ENCODE measurements at places on chromosomes 11 and 22.

GRCh38 chr11:47950396-47950795, 30.0 kb upstream of the PTPRJ start:
- DNase-seq: peak; percentile 54

DNA sequence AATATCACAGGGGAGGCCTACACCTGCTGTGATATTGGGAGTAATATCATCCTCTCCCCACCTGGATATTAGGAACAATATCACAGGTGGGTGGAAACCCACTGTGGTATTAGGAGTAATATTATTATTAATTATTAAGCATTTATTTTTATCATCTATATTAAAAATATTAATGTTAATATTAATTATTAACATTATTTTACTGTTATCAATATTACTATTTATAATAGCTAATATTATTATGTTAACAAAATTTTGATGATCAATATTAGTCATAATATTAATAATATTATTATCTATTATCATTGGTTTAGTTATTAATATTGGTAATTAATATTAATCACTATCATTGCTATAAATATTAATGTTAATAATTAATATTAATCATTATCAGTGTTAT, 161.1 kb upstream of the API5 start:
- no peak for DNase-seq

DNA sequence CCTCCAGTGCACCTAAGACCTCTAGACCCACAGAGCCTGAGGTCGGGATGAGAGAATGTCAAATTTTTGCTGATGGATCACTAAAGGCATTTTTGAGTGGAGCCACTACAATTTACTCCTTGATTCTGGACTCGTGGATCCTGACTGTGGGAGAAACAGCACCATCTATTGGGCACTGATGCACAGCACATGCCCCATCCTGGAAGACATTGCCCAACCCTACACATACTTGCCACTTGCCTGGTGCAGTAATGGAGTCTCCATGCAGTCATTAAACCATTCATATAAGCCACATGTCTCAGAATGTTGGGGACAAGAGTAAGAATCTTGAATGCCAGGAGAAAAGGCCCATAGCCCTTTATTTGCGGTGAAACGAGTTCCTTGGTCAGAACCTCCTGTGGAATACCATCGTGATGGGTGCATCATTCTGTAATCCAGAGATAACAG, 103.9 kb downstream of the GGTLC2 start:
- DNase-seq: peak; percentile 20

GRCh38 chr22:24834845-24835570, 29.0 kb downstream of the SGSM1 start:
- DNase-seq: no peak

- DNase-seq: no peak
These were observed 5.3 kb downstream of the TAGLN start for GRCh38 chr11:117204283-117205080.

- no peak for DNase-seq
These were observed 41.6 kb downstream of the FANCF start for GRCh38 chr11:22583963-22584492.

GRCh38 chr11:126512741-126513715, 157.5 kb downstream of the ST3GAL4 start:
- DNase-seq: no peak

DNA sequence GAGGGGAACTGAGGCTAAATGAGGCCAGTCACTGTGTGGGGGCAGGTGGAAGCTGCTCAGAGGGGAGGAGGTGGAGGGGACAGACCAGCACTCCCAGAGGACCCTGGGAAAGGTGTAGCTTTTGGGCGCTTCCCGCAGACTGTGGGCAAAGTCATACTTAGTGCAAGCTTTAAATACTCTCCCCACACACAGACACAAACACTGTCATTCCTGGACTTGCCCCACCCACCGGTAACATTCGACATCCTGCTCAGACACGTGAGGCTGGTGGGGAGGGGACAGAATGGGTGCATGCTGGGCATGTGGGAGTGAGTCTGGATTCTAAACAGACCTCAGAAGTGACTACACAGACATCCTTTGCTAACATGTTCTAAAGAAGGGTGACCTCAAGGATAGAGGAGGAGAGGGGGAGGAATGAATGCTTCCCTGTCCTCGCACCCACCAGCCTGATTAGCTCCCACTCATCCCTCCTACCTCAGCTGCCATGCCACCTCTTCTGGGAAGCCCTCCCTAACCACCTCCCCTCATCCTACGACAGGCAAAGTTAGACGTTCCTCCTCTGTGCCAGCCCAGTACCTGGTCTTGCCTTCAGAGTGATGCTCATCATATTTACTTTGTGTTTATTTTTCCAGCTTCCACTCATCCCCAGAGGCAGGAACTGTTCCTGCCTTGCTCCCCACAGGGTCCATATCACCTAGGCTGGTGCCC, 22.2 kb downstream of the TSKU start:
- DNase-seq: no peak

- DNase-seq: no peak
These were observed 200.2 kb upstream of the SORL1-AS1 start for GRCh38 chr11:121652971-121653370.

- no peak for DNase-seq
These were observed 866 bp downstream of the GP1BB start for GRCh38 chr22:19723983-19724827.

DNA sequence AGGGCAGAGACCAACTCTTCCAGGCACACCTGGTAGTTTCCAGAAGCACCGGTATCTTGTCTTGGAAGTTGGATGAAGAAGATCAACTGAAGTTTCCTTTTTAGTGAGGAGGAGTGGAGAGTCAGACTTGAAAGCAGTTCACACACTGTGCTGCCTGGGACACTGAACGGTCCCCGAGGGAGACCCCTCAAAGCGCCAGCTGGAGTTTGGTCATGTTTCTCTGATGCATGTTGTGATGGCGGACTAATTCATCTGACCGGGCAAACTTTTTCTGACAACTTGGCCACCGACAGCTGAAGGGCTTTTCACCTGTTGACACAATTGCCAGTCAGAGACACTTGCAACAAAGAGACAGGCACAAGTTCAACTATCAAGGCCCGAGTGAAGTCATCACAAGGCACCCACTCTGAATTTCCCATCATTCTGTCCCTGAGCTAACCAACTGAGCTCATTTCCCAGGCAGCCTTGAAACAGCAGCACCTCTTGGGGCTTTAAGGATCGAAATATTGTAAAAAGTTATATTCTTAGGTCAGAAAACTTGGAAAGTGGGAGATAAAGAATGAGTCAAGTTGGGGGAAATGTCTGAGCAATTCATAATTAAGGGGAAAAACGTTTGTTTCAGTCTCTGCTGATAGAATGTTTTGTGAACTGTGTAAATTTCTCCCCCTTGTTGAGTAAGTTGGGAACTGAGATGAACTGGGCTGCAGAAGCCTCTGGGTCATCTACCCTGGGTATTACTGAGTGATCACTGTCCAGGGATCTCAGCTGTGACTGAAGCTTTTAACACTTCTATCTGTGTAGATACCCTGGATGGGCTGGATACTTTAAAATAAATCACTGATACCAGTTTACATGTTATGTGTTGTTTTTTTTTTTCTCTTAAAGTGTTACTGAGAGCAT, 46.2 kb downstream of the WT1 start:
- DNase-seq: no peak
